ENCODE measurements at places on chromosomes 11 and 22.

- no peak for DNase-seq
Measured at GRCh38 chr11:91513734-91514133, 710.9 kb upstream of the FAT3 start.

DNA sequence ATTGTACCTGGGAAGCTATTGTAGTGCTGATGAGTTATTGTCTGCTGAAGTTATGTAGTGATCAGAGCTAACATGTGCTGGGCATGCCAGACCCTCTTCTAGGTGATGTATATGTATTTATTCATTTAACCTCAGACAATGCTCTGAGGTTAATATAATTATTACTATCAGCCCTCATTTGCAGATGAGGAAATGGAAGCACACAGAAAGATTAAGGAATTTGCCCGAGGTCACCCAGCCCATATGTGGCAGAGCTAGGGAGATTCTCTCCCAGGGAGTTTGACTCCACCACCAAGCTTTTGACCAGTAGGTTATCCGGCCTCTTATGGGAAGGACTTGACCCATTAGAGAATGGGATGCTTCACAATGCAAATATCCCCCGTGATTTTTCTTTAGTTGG, 114.2 kb upstream of the NAV2 start:
- DNase-seq = no peak

DNA sequence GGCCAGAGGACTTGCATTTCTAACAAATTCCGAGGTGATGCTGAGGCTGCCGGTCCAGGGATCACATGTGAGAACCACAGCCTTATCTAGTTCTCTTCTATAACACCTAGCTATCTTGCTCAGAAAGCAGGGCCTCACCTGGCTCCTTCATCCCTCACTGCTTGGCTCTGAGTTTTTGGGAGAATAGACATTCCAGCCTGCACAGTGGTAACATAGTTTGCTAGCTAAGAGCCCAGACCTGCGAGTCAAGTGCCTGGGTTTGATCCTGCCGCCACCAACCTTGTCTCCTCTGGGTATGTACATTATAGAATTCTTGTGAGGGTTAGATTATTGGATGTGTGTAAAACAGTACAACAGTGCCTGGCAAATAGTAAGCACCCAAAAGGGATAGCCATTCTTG, 13.5 kb upstream of the POU2AF1 start:
- DNase-seq = no peak

DNA sequence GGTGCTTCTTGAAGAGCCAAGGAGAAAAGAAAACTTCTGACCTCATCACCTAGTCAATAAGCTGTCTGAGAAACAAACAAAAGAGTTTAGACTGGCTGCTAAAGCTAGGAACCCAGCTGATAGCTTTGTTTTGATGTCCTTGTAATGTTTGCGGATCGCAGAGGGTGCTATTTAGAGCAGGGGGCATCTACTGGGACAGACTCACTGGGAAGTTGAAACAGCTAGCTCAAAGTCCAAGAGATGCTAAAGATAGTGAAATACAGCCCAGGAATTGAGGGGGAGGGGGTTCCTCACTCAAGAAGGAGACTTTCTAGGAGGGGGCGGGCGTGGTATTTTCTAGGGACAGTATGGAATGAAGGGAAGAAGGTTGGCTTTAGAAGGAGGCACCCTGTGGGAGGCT, 18.9 kb downstream of the ZBTB16 start:
- no peak for DNase-seq

GRCh38 chr11:100841711-100842407, 154.8 kb downstream of the ARHGAP42 start:
- DNase-seq = no peak

GRCh38 chr11:27041141-27041899, 705 bp downstream of the BBOX1 start:
- DNase-seq = no peak

GRCh38 chr22:19756288-19757128, 4.1 kb upstream of the TBX1 start:
- DNase-seq = no peak

GRCh38 chr11:118287006-118287405, 17.5 kb upstream of the CD3E start:
- DNase-seq = no peak

- DNase-seq = no peak
Measured at GRCh38 chr11:970319-970871, 44.7 kb downstream of the AP2A2 start.

DNA sequence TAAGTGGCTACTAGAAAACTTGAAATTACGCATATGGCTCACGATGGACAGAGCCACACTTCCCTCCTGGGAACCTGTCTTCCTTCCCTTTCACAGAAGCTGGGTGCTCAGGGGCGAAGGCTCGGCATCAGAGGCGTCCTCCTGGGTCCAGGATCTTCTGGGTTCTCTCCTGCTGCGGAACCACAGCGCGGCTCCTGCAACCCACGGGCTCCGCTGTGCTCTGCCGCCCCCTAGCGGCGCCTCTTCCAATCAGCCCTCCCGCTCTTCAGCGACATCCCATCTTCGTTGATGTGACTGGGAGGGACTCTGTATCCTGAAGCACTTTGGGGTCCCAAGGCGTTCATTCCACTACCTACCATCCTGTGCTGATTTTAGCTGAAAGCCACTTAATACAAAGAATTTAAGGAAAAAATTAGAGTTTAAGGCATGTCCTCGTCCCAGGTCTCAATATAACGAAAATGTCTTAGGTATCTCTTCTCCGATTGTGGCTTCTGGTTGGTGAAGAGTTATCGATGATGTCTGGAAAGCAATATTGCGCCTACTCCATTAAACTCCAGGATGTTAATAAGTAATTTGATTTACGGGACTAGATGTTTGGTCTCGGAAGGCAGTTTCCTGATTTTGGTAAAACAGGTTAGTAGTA, 14.8 kb upstream of the RPS3 start:
- peak; percentile 76 for DNase-seq

DNA sequence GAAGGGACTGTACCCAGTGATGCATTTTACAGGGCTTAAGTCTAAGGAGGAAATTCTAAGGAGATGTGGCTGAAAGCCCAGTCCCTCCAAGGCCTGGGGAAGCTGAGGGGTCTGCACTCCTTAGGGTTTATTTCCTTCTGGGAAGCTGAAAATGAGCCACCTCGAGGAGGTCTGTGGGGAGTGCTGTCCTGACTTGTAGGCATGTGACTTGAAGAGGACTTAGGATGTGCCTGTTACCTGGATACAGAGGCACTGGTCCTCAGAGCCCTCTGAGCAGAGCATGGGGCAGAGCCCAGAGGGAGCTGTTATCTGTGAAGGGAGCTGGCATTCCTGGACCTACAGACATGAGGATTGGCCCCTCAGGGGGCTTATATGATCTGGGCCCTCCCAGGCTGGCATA, 77.1 kb downstream of the TP53I11 start:
- DNase-seq = no peak

GRCh38 chr11:116492600-116492999, 280.2 kb downstream of the BUD13 start:
- DNase-seq = no peak

GRCh38 chr11:2992997-2993325, 832 bp upstream of the NAP1L4 start:
- no peak for DNase-seq

GRCh38 chr11:18490319-18490718, 34.7 kb downstream of the LDHAL6A start:
- no peak for DNase-seq

- DNase-seq = no peak
Measured at GRCh38 chr22:35116817-35117216, 50.9 kb downstream of the ISX start.

- peak; percentile 53 for DNase-seq
Measured at GRCh38 chr11:66720223-66720898, 8.7 kb downstream of the SPTBN2 start.

GRCh38 chr22:27125539-27125938, 468.2 kb downstream of the MIAT start:
- no peak for DNase-seq

DNA sequence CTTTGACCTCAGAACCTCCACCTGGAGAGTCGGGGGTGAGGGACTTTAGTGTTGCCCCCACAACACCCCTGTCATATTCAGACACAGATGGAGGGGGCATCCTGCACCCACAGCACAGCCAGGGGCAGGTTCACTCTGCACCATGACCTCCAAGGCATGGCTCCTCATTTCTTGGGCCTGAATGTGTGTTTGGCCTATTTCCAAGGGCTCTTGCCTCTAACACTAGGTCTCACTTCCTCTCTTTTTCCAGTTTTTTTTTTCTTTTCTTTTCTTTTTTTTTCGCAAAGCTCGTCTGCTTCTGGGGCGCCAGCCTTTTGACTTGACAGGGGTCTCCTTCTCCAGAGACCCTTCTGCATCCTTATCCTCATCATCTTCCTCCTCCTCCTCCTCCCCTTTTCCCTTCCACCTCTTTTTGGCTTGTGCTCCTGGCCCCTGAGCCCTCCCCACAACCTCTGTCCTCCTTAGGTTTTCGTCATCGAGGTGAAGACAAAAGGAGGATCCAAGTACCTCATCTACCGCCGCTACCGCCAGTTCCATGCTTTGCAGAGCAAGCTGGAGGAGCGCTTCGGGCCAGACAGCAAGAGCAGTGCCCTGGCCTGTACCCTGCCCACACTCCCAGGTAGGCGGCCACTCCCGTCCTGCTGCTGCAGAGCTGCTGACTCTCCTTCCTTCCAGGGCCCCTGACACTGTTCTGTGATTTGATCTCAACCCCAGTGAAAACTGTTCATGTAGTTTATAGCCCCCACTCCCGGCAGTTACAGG, 3.8 kb downstream of the NCF4 start:
- no peak for DNase-seq

DNA sequence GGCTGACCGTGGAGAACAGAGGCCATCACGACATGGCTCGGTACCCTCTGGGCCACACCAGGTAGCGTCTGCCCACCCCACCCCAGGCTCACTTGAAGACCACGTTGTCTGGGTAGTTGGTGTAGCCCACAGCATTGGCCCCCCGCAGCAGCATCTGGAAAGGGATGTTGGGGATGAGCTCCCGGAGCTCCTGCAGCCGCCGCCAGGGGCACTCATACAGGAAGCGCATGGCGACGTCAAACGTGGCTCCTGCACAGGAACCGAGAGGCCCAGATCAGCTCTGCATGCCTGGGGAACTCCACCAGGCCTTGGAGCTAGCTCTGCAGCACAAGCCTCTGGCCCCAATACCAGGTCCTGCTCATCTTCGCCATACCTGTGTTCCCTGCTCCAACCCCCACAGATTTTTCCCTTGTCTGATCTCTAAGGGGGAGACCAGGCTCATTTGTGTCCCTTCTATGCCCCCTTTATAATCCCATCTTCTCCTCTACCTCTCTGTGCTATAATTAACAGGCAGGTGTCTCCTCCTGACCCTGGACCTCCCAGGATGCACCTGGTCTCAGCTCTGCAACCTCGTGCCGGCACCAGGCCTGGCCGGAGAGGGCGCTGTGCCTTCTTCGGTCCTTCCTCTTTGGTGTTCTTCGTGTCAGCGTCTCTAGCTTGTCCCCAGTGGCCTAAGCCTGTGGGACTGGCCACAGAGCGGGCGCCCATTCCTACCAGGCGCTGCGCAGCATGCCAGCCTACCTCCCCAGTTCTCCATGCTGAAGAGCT, 5.0 kb upstream of the LRFN4 start:
- no peak for DNase-seq

DNA sequence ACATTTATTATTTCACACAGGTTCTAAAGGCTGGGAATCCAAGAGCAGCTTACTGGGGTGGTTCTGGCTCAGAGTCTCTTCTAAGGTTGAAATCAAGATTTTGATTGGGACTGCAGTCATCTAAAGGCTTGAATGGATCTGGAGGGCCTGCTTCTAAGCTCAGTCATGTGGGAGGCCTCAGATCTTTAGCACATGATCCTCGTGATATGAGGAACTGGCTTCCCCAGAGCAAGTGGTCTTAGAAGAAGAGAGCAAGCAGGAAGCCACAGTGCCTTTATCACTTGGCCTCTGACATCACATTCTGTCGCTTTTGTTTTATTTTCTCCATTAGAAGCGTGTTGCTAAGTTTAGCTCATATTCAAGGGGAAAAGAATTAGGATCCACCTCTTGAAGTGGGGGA, 88.9 kb downstream of the ARFGAP2 start:
- DNase-seq = no peak
